Prostate gland (tissue), 2 donors: ENCODE measurements at places on chromosomes 13 and 19. TPM values are rescaled to one million over a fixed set of nuclear protein-coding genes. Genes with fewer than 3 reads are reported as not detected.

The RFXANK gene
- total RNA-seq, result 44.2 TPM

DNA sequence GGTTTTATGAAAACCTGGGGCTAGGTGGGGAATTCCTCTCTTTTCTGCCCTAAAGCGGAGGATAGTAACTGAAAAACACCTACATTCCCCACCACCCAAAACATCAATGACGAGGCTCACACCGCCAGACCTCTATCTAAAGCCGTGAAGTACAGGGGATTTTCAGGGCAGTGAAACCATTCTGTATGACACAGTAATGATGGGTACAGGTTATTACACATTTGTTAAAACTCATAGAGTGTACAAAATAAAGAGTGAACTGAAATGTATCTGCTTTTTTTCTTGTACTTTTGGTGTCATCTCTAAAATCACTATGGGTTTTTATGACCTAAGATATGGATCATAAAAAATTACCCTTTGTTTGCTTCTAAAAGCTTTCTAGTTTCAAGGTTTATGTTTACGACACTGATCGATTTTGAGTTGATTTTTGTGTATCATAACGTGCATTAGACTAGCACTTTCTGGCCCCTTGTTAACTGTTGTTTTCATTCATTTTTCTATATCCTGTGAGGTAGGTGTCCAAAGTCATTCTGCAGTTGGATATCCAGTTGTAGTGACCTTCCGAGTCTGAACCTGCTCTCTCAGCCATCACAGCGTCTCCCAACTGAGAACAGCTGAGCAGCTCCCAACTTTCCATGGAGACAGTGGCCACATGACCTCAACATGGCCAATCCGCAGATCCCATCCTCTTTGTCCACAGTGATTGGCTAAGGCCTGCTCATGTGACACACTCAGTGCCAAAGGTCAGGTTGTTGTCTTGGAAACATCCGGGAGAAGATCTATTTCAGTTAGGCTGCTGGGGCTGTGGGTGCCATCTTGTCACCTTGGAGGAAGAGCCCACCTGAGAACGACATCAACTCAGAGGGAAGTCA, 10.3 kb downstream of the MBD3L2B start:
- no peaks in the 10 kb centered on the region for H3K27me3 ChIP-seq
- H3K4me3 ChIP-seq, result no peak overlapping the region
- DNase-seq, result no peak
- H3K27ac ChIP-seq, result no peak overlapping the region
- H3K36me3 ChIP-seq, result no peaks in the 10 kb centered on the region

DNA sequence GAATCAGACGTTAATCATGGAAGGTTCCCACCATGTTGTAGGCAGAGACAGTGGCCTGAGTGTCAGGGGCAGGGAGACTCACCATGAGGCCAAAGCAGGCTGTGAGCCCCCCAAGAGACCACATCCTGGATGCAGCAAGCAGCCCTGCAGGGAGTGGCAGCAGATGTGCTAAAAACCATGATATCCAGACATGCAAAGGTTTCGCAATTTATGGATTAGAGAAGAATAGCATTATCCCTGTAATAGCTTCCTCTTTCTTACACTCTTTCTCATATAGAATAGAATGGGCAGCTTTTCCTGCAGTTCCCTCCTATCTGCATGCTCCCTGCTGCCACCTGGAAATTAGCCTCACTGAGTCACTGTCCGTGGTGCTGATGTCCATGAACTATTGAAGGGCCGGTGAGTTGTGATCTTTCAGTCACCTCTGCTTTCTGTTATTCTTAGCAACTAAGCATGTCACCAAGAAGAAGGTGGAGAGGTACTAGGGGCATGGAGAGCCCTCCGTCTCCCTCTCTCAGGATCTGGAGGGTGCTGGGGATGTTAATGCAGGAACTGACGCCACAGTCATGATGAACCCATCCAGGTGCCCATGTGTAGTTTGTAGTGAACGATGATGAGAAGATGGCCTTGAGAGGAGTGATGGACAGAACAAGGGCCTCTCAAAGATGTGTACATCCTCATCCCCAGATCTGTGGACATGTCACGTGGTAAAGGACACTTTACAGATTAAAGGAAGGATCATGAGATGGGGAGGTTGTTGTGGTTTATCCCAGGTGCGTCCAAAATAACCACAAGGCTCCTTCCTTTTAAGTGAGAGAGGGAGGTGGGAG, 9.9 kb downstream of the CEACAM4 start:
- H3K27ac ChIP-seq, result no peak overlapping the region
- no peaks in the 10 kb centered on the region for H3K36me3 ChIP-seq
- no peak for DNase-seq

- H3K36me3 ChIP-seq, result no peaks in the 10 kb centered on the region
- no peak overlapping the region for H3K27ac ChIP-seq
- H3K4me1 ChIP-seq, result no peaks in the 10 kb centered on the region
- no peak for DNase-seq
- H3K4me3 ChIP-seq, result no peak overlapping the region
Measured at GRCh38 chr13:31722673-31723072, 16.7 kb upstream of the RXFP2 start.

DNA sequence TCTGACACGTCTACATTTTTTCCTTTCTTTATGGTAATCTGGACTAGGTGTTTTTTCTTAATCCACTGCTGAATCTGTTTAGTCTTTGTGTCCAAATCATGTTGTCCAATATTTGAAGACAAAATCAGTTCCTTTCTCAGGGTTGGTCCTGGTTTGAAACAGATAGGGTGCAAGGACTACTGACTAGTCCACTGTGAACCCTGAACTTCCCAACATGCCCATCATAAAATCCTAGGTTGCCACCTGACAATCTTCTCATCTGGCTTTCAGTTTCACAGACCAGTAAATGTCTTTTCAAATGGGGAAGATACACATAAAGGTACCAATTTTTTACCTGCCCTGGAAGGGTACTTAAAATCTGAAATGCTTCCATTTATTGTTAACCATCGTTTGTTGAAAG, 12.7 kb downstream of the GTF3A start:
- H3K4me3 ChIP-seq, result no peak overlapping the region
- H3K36me3 ChIP-seq, result peaks cover 5% of the 10 kb centered on the region
- no peaks in the 10 kb centered on the region for H3K27me3 ChIP-seq

- H3K4me3 ChIP-seq, result no peak overlapping the region
- no peaks in the 10 kb centered on the region for H3K36me3 ChIP-seq
- no peak for DNase-seq
- no peaks in the 10 kb centered on the region for H3K4me1 ChIP-seq
- no peaks in the 10 kb centered on the region for H3K27me3 ChIP-seq
Measured at GRCh38 chr19:18478545-18479311, 40.8 kb upstream of the ISYNA1 start.

- H3K36me3 ChIP-seq, result peaks cover 7% of the 10 kb centered on the region
- H3K27me3 ChIP-seq, result no peaks in the 10 kb centered on the region
- peaks cover 12% of the 10 kb centered on the region for H3K4me1 ChIP-seq
Measured at GRCh38 chr19:34317311-34317927, 47.6 kb upstream of the GPI start.
